ENCODE measurements at places on chromosomes 6 and 20.
A peak's percentile ranks its signal among the peaks of the same experiment; 100 is the strongest.

GRCh38 chr6:162151021-162151665, 576.4 kb downstream of the PRKN start:
- DNase-seq: peak; percentile 22

DNA sequence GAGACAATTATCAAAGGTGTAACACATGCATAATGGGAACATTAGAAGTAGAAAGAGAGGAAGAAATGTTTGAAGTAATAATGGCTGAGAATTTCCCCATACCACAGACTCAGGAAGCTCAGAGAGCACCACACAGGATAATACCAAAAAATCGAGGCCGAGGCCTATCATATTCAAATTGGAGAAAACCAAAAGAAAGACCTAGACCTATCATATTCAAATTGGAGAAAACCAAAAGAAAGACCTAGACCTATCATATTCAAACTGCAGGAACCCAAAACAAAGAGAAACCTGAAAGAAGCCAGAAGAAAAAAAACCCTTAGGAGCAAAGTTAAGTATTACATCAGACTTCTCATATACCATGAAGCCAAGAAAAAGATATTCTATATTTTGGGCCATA, 18.0 kb downstream of the NINL start:
- DNase-seq: no peak

DNA sequence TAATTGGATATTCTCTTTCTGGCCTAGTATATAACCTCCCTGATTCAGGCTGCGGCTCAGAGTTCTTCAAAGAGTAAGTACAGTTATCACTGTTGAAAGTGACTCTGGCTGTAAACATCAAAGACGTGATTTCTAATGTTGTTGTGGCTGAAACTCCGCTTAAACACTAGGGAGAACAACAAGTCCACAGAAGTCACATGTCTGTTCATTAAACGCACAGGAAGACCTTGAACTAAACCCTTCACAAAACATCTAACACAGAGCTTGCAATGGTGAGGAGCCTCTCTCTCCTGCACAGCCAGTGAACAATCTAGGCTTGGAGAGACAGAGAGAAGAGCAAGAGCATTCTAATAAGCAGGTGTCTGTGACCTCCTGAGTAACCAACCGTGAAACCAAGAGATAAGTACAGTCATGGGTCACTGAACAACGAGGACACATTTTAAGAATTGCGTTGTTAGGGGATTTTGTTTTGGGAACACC, 249.3 kb downstream of the PRKN start:
- DNase-seq: no peak

GRCh38 chr6:98877250-98877649, 42.9 kb downstream of the POU3F2 start:
- no peak for DNase-seq
